Stimulated activated CD4-positive, alpha-beta T cell treated with anti-CD3 and anti-CD28 coated beads, Interleukin-15, amount 100 ng/mL, for 1 hour (primary cell): ENCODE measurements at places on chromosomes 6 and 20.

DNA sequence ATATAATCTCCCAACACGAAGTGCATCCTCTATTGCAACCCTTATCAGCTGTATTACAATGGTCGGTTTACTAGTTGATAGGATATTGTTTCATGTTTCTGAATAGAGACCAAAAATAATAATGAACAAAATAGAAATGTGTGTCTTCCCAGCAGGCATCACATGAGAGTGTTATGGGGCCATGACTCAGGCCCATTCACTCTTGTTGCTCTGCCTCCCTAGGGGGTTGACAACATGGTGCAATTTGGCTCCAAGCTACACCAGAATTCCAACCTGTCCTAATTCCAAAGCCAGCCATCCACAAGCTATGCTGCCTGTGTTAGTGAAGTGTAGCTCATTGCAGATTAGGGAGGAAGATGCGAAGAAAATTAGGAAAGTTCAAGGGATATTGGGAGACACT, 13.1 kb upstream of the SAYSD1 start:
- no peak for DNase-seq

GRCh38 chr6:73636048-73636447, 17.7 kb downstream of the SLC17A5 start:
- DNase-seq, result no peak

DNA sequence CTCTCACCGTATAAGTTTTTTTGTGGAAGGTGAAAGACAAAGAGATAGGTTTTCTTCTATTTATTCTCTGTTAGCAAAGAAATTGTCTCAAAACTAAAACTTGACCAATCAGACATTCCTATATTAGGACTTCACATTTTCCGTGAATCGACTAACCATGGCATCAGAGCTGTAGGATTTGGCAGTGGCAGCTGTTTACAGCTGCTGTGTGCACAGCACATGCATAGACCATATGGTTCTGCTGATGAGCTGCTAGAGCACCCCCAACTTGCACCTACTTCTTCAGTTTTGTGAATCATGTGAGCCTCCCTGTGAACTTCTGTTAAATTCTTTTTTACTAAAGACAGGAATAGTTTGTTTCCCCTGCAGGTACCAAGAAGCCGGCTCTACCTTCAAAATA, 157.9 kb downstream of the RFX6 start:
- no peak for DNase-seq

- DNase-seq, result no peak
Measured at GRCh38 chr6:25403150-25403549, 124.0 kb downstream of the CARMIL1 start.

DNA sequence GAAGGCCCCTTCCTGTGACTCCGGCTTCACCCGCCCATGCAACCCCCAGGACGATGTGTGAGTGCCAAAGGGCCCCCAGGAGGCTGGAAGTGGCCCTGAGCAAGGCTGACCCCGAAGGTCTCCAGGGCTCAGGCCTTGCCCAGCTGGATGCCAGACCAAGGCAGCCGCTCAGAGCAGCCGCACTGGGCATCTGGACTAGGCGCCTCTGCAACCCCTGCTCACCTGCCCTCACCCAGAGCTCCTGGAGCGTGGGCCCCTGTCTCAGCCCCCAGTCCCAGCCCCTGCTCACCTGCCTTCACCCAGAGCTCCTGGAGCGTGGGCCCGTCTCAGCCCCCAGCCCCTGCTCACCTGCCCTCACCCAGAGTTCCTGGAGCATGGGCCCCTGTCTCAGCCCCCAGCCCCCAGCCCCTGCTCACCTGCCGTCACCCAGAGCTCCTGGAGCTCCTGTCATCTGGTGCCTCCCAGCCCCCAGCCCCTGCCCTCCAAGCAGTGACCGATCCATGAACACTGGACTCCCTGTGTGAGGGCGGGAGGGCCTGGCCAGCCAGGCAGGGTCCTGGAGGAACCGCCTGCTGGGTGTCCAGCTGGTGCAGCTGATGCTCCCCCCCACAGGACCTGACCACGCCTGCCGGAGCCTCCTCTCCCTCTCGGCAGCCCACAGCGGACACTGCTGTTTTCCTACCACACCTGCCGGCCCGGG, 1.1 kb downstream of the SRMS start:
- DNase-seq, result no peak

- no peak for DNase-seq
Measured at GRCh38 chr6:52942221-52942620, 32.7 kb upstream of the GSTA3 start.

GRCh38 chr6:96468281-96468680, 53.3 kb upstream of the UFL1 start:
- no peak for DNase-seq

DNA sequence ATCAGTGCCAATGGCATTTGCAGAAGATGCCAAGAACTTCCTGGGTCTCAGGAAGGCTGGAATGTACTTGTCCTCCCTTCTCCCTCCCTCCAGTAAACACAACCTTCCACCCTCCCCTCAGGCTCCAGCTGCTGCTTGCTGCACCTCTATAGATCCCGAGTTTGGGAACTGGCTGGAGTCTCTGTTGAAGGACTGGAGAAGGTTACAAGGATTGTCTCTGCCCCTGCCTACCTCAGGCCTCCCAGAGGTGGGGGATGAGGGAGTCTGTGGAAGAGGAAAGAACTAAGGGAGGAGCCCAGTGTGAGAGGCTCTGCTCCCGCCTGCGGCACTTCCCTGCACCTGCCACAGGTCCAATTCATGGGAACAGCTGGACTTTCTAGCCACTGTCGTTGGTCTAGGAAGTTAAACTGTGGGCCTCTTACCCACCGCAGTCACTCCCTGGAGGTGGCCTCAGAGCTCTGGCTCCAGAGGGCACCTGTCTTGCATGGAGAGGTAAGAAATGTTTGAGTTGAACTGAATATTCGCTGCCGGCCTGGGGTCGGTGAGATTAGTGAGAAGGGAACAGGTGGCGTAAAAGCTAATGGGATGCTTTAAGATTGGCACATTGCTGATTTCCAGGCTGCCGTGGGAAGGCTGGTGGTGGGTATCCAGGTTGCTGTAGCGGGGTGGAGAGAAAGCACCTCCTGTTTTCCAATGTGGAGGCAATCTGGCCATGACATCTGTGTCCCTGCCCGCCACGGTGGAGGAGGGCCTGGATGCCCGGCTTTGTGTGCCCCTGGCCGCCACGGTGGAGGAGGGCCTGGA, 54.3 kb downstream of the PPP1R14C start:
- DNase-seq, result no peak

- DNase-seq, result no peak
Measured at GRCh38 chr6:37735722-37736121, 38.0 kb upstream of the MDGA1 start.

DNA sequence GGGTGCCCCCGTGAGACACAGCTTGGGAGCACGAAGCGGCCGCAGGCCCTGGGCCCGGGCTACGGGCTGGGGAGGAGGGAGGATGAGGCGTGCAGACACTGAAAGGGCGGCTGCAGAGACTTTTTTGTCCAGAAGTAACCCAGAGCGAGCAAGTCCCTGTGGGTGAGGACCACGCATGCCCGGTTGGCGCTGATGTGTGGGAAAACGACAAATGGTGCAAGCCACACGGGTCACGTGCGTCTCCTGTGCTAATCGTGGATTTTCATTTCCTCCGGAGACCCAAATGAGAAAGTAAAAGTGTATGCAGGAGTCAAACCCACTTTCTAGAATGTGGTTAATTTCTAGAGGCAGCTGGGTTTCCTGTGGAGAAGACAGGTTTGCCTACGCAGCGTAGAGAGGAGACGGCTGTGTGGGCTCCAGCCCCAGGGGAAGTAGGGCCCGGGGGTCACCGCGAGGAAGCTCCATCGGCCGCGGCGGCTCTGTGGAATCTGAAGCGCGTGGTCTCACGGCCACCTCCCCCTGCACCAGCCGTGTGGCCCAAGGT, 19.0 kb downstream of the DLL1 start:
- DNase-seq, result peak; percentile 44

DNA sequence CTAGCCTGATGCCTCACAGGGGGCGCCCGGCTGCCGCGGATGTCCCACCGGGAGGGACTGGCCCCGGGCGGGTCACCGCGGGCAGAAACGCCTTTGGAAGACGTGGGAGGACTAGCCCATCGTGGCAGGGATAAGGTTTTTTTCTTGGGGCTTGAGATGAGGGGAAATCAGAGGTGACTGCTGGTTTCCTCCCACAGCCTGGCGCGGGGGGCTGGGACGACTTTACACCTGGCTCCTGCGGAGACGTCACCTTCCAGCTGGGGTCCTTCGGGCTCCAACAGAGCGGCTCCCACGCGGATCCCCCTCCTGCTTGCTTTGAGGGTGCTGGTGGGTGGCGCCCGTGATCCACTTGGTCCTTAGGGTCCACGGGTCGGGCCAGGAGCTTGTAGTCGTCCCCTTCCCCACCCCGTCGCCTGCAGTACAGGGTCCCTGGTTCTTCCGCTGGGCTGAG, 11.4 kb downstream of the ULBP3 start:
- no peak for DNase-seq

DNA sequence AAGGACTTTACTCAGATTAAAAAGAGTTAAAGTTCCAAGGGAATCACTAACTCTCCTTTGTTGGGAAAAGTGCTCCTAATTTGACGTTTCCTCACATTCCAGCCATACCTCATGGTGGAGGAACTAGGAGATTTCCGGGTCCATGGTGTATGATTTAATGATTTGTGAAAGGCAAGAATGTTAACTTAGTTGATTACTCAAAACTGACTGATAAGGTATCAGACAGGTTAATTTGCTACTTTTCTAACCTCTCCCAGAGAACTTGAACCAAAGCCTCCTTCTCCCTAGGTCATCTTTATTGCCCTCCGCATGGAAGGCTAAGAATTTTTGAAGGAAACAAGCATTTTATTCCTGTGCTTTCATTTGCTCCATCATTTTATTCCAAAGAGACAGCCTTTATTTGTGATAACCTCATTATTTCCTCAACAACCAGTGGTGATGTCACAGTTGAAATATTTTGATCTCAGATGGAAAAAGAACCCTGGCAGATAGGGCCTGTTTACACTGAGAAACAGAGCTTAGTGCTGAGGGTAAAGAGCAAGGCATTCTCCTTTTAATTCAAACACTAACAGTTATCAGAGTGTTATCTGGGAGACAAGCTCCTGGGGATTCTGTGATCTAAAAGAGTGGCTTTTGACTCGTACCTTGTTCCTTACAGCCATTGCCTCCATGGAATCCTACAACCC, 57.4 kb upstream of the BMP2 start:
- no peak for DNase-seq

GRCh38 chr6:134092449-134092848, 40.0 kb upstream of the SLC2A12 start:
- no peak for DNase-seq

DNA sequence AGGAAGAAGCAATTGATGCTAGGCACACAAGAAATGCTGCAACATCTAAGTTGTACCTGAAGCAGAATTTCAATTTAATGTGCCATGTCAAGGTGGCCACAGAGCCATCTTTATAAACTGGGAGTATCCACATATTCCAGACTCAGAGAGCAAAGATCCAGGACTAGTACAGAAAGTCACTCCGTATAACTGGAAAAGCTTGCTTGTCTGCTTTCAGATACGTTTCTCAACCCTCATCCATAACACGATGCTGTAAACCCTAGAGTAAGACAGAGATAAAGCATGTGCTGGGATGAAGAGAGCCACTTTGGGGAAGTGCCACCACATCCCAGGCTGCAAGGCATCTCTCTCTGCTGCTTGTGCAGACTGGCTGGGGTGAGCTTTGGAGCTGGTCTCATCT, 134.7 kb downstream of the PACRG start:
- DNase-seq, result no peak

DNA sequence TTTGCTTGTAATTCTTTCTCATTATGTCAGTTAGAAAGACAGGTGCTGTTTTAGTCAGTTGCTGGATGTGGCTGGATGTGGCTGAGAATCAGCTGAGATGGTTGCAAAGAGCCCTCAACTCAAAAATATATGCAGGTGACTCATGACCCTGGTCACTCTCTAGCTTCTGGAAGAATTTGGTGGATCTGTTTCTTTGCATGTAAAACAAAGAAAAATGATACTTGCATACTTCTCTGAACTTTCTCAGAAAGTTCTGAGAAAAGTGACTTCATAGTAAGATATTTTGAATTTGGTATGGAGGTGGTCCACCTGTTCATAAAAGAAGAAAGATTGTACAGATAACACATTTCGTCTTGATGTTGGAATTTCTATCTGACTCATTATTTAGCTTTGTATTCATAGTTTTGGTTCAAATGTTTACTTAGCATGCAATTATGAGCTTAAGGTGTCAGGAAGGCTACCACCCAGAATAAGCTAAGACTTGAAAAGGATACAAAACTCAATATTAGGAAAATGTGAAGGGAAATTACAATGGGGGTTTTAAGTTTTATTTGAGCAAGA, 163.2 kb upstream of the OLIG3 start:
- DNase-seq, result no peak

DNA sequence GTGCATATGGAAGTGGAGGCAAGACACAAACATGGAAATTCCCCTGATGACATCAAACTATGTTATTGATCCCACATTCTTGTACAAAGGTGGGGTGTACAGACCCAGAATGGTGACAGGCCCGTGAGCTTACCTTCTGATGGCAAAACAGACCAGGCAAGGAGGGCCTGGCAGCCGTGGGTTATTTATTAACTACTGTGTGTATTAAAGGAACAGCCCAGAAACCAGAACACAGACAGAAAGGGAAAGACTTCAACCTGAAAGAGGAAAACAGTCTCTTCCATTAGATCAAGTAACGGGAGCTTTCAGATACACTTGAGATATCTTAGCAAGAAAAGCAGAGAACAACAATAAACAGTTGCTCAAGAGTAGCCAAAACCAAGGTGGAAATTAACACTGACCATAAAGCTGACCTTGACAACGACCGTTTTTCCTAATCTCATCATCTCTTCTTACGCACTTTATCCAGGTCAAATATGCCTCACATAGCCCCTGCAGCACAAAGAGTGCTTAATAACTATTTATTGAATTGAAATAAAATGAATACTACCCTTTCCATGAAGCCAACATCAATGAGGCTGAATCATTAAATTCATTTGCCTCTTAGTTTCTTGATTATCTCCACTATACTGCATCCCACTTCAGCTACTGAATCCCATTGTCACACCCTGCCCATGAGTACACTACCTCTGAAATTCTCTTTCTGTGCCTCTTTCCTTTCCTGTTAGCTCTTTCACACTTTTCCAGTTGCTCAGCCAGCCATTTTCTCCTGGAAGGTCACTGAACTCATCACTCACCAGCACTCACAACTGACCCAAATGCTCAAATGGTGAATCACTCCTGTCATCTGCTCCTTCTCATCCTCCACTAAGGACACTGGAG, 67.4 kb downstream of the MOXD1 start:
- no peak for DNase-seq

- DNase-seq, result no peak
Measured at GRCh38 chr6:4571011-4571410, 205.2 kb upstream of the CDYL start.
